ENCODE measurements at places on chromosomes 2 and 18.
A peak's percentile ranks its signal among the peaks of the same experiment; 100 is the strongest.

GRCh38 chr2:12005886-12006681, 259.7 kb downstream of the LPIN1 start:
- peak; percentile 88 for DNase-seq

- DNase-seq = no peak
Measured at GRCh38 chr18:26003817-26004216, 86.6 kb downstream of the SS18 start.

- no peak for DNase-seq
Measured at GRCh38 chr2:236252602-236253001, 11.6 kb downstream of the ASB18 start.

DNA sequence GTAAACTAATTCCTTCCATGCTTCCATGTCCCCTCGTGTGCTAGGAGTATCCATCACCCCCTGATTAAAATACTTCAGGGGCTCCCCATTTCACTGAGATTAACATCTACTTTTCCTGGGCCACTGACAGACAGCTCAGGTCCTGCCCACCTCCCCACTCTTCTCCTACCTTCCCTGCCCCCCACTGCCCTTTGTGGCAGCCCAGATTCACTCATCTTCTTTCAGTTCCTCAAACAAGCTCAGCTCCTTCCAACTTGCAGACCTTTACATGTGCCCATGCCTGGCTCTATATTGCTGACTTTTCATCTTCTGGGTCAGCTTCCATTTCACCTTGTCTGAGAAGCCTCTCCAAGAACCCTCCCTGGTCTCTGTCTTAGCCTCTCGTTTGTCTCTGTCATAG, 12.0 kb downstream of the RUFY4 start:
- DNase-seq = peak; percentile 78

- no peak for DNase-seq
Measured at GRCh38 chr2:120555092-120555491, 180.6 kb upstream of the GLI2 start.

GRCh38 chr2:117714745-117715417, 99.6 kb upstream of the DDX18 start:
- DNase-seq = no peak

- no peak for DNase-seq
Measured at GRCh38 chr18:63882333-63883141, 5.0 kb upstream of the SERPINB2 start.

GRCh38 chr18:73653827-73654226, 493.8 kb downstream of the FBXO15 start:
- DNase-seq = no peak

DNA sequence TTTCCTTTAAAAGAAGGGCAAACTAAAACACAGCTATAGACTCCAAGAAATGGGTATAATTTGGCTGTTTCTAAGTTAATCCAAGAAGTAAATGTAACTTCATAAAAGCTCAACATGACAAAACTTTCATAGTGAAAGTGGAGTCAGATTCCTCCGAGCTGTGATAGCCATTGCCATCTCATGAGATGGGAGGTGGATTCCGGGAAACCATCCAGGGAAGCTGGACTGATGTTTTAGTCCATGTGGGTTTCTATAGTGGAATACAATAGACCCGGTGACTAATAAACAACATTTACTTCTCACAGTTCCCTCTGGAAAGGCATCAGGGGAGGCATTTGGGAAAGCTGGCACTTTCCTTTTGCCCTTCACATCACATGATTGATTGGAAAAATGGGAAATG, 10.0 kb upstream of the LAPTM4A start:
- DNase-seq = no peak

- no peak for DNase-seq
Measured at GRCh38 chr2:133476931-133477615, 91.2 kb downstream of the NCKAP5 start.

GRCh38 chr18:11283479-11284161, 134.3 kb upstream of the PIEZO2 start:
- DNase-seq = no peak

GRCh38 chr2:79612999-79613398, 100.1 kb downstream of the CTNNA2 start:
- no peak for DNase-seq

DNA sequence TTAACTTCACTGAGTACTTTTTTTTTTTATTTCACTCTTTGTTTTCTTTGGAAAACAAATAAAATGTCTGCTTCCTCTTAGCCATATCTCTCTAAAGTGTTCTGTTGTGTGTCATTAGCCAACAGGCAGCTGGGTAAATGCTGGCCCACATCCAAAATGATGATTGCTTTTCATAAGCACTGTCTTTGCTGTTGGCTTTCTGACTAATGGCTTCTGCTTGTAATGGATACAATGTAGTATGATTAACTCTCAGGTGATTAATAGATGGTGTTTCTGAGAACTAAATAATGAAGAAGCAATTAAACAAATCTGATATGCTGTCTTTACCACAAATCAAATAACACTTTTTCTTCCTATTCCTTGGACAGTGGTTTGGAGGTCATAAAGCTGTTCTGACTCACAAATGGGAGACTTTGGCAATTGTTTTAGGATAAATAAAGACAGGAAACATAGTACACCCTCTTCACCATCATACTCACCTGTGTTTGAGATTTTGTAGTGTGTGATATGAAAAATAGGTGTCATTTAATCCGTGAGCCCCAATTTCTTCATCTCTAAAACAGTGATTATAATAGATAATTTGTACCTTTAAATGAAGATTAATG, 888.4 kb downstream of the TSN start:
- DNase-seq = no peak

DNA sequence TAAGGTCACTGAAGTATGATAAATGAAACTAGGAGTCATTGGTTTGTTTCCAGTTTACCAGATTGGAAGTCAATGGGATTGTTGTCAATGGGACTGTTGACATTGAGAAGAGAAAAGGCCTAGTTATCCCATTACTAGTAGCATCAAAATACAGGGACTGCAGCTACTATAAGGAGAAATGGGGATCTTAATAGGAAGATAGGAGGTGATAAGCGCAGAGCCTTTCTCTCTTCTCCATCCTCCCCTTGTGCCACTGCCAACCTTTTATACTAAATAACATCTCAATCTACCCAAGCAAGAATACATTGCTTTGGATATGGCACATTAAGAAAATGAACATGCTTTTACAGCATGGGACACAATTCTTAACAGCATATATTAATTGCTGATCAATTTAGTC, 10.5 kb upstream of the BBS5 start:
- no peak for DNase-seq

GRCh38 chr2:30684516-30684915, 122.7 kb downstream of the CAPN13 start:
- no peak for DNase-seq

DNA sequence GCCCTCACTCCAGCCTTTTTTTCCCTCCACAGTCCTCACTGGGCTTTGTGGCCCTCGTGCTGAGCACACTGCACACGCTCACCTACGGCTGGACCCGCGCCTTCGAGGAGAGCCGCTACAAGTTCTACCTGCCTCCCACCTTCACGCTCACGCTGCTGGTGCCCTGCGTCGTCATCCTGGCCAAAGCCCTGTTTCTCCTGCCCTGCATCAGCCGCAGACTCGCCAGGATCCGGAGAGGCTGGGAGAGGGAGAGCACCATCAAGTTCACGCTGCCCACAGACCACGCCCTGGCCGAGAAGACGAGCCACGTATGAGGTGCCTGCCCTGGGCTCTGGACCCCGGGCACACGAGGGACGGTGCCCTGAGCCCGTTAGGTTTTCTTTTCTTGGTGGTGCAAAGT, 39.4 kb downstream of the STEAP3 start:
- DNase-seq = no peak

- DNase-seq = no peak
Measured at GRCh38 chr18:9386879-9387278, 52.3 kb downstream of the TWSG1 start.

DNA sequence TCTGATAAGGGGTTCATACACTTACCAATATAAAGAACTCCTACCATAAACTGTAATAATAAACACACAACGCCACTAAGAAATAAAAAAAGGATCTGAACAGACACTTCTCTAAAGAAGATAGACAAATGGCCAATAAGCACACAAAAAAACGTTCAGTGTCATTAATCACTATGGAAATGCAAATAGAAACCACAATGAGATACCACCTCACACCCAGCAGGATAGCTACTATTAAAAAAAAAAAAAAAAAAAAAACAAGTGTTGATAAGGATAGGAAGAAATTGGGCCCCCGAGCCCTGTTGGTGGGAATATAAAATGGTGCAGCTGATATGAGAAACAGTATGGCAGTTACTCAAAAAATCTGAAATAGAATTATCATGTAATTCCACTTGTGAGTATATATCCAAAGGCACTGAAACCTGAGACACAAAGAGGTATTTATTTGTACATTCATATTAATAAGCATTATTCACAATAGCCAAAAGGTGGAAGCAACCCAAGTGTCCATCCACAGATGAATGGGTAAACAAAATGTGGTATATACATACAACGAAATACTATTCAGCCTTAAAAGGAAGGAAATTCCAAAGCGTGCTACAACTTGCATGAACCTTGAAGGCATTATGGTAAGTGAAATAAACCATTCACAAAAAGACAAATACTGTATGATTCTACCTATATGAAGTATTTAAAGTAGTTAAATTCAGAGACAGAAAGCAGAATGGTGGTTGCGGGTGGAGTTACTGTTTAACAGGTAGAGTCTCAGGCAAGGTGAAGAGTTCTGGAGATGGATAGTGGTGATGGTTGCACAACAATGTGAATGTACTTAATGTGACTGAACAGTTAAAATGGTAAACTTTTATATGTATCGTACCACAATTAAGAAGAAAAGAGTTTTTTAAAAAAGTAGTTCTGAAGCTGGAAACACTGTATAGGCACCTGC, 17.9 kb downstream of the REV1 start:
- DNase-seq = no peak

DNA sequence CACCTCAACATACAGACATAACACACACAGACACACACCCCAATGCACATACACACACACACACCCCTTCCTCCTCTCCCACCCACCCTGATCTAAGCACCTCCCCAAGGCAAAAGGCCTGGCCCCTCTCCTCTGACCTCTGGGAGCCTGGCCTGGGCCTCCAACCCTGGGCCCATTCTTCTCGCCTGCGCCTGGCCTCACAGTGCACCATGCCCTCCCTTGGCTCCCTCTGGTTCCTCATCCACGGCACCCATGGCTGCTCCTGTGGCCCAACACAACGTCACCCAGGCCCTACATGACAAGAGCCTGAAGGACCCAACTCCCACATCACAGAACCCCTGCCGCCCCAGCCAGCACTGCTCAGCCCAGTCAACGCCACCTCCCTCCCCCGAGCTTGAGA, 281.3 kb downstream of the CELF4 start:
- DNase-seq = no peak

DNA sequence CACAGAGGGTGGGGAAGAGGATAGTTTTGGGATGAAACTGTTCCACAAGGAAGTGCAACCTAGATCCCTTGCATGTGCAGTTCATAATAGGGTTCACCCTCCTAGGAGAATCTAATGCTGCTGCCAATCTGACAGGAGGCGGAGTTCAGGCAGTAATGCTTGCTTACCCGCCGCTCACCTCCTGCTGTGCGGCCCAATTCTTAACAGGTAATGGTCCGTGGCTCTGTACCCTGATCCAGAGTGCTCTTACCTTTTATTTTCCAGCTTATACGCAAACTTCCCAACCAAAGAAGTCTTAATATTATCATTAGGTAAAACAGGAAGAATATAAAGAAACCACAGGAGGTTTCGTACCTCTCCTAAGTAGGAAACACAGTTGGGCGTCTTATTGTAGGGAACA, 82.7 kb upstream of the CD302 start:
- no peak for DNase-seq

DNA sequence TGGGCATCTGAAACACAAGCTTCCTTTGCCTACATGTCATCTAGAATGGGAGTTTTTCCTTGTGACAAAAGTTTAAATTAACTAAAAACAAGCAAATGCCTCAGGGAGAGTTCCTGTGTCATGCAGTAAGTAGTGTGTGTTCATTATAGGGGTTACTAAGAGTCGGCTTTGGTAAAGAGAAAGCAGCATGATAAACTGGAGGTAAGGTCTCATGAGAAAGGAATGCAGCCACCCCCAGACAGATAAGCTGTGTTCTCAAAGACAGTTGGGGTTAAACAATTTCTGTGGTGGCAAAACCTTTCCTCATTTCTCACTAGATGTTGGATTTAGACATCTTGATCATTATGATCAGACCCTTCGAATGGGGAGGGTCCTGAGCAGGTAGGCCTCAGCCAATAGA, 129.7 kb downstream of the MAP4K4 start:
- DNase-seq = no peak

DNA sequence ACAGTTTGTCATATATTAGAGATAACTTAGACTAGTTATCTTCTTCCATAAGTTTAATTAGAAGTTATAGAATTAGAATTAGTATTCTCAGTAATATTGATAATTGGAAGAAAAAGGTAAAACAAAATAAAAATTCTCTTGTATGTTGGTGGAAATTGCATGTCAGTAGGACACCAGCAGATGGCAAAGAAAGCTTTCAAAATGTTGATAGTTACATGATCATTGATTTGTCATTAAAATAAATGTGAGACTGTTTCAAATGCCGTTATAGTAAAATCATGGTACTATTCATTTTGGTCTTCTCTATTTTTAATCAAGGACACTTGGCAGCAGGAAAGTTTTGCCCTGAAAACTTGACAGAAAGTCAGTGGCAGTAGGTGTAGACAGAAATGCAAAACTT, 270.2 kb downstream of the TGIF1 start:
- DNase-seq = no peak

DNA sequence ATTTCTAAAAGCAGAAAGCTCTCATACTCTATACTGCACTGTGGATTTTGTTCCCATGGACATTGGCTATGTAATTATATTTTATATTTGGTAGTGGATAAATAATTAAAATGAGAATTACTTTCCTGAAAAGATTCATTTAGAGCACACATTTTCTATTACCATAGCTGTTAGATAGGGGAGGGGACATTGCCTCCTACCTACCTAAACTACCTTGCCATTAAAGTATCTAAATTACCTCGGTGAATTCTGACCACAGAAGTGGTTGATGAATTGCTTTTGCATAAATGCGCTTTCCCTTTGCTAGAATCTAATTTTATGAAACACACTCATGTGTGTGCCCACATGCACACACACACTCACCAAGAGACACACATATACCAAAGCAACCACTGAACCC, 329.1 kb downstream of the MTX2 start:
- DNase-seq = no peak

DNA sequence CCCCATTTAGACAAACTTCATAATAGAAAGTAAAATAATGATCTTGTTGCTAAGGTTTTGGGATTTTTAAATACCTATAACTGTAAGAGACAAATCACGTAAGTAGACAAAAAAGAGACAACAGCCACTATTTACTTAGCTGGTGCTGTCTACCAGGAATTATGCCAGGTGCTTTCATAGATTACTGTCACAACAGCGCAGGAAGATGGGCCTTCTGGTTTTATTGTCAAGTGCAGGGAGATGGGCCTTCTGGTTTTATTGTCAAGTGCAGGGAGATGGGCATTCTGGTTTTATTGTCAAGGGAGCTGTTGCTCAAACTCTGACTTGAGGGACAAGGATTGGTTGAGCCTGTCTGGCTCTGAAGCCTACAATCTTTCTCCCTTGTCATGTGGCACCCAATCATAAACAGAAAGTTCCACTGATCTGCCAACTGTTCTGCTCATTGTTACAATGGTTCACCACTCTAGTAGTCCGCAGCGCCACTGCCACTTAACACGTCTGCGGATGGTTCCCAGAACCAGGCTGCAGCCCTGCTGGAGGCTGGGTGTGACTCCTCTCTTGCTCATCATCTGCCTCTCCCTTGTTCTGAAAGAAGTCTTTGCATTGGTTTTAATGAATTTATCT, 95.0 kb downstream of the RNF144A start:
- DNase-seq = no peak

- DNase-seq = no peak
Measured at GRCh38 chr2:152537081-152537651, 180.1 kb downstream of the PRPF40A start.

- no peak for DNase-seq
Measured at GRCh38 chr2:27624943-27625342, 3.9 kb downstream of the CCDC121 start.

Data from GM12865 (cell line).